ENCODE measurements at places on chromosomes 5 and 9.
A peak's percentile ranks its signal among the peaks of the same experiment; 100 is the strongest.

DNA sequence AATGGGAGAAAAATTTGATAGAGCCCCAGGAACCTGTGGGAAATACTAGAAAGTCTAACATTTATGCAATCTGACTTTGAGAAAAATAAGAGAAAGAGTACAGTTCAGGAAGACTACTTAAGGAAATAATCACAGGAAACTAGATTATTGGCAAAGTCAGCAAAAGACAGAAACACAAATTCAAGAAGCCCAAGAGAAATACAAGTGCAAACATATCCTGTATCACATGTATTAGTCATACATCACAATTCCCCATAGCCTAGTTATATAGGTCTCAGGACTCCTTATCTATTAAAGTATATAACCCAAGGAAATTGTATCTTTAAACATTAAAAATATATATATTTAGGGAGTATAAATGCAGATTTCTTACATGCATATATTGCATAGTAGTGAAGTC lies 100.8 kb downstream of the HOMER1 start:
- no peak for DNase-seq

DNA sequence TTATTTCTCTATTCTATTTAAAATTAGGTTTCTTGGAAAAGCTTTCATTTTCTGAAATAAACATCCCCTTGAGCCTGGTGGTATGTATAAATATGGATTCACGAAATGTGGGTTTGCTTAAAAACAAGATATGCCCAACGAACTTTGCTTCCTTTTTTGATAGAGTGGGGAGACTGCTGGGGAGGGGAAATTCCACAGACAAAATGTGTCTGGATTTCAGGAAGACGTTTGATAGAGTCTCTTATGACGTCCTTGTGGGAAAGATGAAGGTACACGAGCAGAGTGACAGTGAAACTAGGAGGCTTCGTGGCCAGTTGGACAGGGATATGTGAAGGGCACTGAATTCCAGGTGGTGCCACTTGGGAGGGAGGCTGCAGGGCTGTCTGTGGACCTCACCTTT lies 84.5 kb upstream of the RPS23 start:
- DNase-seq: no peak

- DNase-seq: no peak
Observed at GRCh38 chr9:125536776-125537175, 170.2 kb downstream of the MAPKAP1 start.

DNA sequence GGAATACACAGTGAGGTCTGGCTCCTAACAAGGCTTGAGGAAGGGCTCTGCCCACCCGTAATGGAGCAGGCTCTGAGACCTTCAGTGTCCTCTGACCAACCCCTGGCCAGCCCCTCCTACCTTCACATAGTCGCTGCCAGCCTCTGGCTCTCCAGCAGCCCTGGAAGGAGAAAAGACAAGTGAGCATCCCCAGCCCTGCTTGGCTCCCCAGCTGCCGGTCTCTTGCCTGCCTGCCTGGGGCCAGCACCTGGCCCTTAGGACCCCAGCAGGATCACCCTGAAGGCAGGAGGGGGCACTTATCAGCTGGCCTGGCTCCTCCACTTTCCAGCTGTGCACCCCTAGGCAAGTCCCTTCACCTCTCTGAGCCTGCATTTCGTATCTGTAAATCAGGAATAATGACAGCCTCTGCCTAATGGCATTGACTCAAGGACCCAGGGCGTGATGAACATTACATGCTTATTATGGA lies 16.9 kb downstream of the SH2D3C start:
- DNase-seq: no peak

- DNase-seq: no peak
Observed at GRCh38 chr5:154209591-154210081, 19.1 kb downstream of the GALNT10 start.

GRCh38 chr9:79705704-79706103 lies 133.9 kb downstream of the TLE4 start:
- no peak for DNase-seq

- DNase-seq: no peak
Observed at GRCh38 chr5:156380848-156381247, 53.9 kb downstream of the SGCD start.

DNA sequence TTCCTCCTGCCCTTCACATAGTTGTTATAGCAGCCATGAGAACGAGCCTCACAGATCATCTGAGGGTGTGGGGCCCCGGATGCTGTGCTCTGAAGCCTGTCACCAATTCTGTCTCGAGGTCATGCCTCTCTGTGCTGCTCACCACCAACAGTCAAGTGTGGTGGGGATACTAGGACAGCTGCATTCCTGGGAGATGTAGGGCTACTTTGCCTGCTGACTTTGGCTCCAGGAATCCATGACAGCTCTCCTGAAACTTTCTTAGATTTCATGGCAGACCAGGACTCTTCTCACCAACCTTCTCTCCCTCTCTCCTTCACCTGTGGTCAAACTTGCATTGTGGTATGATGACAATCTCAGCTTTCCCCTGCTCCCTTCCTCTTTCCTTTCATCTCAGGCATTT lies 395.9 kb downstream of the PSAT1 start:
- no peak for DNase-seq

- DNase-seq: no peak
Observed at GRCh38 chr5:1131191-1131621, 19.3 kb upstream of the SLC12A7 start.

GRCh38 chr9:98225015-98225442 lies 30.4 kb downstream of the TBC1D2 start:
- no peak for DNase-seq

- peak; percentile 73 for DNase-seq
Observed at GRCh38 chr9:128863647-128864046, 18.1 kb downstream of the KYAT1 start.

GRCh38 chr5:102119252-102119651 lies 176.8 kb downstream of the SLCO4C1 start:
- no peak for DNase-seq

DNA sequence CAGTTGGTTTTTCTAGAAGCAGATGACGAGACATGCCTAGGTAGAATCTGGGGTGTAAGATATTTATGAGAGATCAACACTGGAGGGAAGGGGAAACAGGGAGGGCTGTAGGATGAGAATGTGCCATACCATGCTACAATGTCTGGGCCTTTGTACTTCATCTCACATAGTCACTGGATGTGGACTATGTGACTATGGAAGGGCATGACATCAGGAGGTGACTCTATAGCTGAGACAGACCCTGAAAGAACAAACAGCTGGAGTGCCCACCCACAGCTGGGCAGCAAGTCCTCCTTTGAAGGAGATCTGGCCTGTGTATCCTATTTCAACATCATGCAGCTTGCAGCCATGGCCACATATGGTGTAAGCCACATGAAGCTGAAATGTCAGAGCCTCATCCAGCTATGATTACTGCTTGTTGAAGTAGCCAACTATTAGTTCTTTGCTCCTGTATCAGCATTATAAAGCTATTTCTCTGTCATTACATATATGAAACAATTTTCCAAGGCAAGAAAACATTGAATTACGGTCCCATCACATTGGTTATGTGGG lies 46.2 kb upstream of the KIF2A start:
- DNase-seq: no peak

- DNase-seq: no peak
Observed at GRCh38 chr5:53643445-53643844, 83.0 kb downstream of the NDUFS4 start.

DNA sequence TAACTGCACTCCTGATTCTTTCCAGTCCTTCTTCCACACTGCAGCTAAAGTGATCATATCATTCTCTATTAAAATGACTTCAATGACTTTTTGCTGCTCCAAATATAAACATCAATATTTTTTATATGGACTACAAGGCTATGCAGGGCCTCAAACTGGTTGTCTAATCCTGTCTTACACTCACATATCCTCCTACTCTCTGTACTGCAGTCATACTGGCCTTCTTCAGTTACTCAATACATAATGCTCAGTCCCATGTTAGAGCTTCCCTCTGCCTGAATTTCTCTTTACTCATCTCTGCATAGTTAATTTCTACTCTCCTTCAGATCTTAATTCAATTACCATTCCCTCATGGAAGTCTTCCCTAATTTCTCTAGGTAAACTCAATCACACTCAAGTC lies 3.4 kb downstream of the MEIKIN start:
- no peak for DNase-seq

DNA sequence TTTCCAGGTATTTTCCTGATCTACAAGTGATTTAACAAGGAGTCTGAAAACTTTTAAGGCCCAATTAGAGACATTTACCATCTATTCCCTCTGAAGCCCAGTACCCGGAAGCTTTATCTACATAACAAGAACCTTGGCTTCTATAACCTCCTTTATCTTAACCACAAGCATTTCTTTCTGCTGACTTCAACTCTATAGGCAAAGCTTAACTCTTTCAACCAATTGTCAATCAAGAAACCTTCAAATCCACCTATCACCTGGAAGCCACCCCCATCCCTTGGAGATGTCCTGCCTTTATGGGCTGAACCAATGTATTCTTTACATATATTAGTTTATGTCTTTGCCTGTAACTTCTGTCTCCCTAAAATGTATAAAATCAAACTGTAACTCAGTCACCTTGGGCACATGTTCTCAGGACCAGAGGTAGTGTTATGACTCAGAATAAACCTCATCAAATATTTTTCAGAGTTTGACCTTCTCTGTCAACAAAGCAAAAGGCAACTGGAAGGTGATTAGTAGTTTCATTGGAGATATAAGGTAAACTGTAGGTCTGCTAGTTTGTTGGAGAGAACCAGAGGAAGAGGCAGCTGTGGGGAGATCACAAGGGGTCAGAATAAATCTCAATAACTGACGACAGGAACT lies 13.0 kb upstream of the RIMOC1 start:
- no peak for DNase-seq

DNA sequence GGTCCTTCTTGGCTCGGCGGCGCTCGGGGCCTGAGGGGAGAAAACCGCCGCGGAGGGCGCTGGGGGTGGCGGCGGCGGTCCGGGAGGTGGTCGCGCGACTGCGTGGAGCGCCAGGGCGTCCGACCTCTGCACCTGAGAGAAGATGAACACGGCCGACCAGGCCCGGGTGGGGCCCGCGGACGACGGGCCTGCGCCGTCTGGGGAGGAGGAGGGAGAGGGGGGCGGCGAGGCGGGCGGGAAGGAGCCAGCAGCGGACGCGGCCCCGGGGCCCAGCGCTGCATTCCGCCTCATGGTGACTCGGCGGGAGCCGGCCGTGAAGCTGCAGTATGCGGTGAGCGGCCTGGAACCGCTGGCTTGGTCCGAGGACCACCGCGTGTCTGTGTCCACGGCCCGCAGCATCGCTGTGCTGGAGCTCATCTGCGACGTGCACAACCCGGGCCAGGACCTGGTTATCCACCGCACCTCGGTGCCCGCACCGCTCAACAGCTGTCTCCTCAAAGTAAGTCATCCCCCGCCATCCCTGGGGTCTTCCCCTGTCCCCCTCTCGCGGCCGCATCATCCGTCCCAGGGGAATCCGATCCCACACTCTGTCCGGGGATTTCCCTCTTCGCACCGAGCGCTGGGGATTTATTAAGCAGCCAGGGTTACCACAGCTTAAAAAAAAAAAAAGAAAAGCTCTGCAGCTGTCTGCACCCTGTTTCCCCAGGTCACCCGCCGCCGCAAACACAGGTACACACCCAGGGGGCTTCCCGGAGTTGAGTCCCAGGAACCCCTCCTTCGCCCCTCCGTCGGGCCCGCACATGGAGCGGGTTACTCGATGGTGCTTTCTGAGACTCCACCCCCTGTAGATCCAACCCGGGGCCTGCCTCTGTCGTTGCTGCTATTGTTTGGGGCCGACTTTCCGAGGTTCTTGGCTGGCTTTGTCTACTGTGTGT lies at the start of gene GTF3C4:
GTF3C4 (plus strand) TSS at position 8 of the 935 bp plus-strand sequence; CDS start at position 143, 135 bp downstream.
- peak; percentile 50 for DNase-seq

- no peak for DNase-seq
Observed at GRCh38 chr5:58330781-58331180, 129.1 kb downstream of the PLK2 start.

- no peak for DNase-seq
Observed at GRCh38 chr5:61735995-61736394, 403.9 kb downstream of the ZSWIM6 start.

DNA sequence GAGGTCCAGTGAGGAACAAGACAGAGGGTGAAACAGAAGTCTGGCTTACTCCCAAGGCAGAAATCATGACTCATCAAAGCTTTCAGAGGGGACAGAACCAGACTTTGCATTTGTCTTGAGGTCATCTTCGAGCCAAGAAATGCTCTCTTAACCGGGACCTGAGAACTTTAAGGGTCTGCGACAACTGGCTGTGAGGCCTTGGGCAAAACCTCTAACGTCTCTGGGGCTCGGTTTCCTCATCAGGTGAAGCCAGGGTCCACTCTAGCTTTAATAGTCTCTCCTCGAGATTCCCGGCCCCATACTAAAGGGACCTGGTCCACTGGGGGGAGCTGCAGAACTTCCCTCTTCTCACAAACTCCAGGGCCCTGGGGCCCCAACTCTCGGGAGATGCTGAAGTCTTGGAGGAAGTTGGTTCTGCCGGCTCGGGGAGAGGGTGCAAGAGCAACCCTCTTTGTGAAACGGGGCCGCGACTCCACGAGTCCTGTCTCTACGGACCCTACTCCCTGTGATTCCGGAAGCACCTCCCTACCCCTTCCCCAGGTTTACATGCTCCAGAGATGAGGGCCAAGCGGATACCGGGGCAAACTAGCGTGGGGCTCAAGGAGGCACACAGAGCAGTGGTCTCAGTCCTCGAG lies 2.6 kb downstream of the GLIS3 start:
- DNase-seq: peak; percentile 25

GRCh38 chr9:105656131-105656921 lies 5.9 kb upstream of the TAL2 start:
- peak; percentile 10 for DNase-seq

DNA sequence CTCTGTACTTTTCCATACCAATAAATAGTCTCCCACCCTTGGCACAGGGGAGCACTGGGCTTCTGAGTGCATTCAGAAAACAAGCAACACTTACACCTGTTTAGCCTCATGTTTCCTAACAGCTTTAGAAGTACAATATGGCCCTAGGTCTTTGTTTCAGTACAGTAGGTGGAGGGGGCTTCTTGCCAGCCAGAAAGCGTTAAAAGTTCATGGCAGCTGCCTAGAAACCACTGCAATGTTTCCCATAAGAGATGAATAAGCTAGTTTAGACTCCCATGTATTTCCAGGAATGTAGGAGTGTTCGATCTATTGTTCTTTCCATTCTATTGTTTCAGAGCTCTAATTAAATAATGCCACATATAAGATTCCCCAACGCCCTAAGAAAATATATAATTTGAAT lies 444.8 kb downstream of the ARHGEF28 start:
- DNase-seq: no peak

GRCh38 chr5:56202483-56202882 lies 30.6 kb downstream of the ANKRD55 start:
- DNase-seq: no peak

GRCh38 chr9:99057665-99058625 lies 47.0 kb upstream of the TGFBR1 start:
- DNase-seq: peak; percentile 64

DNA sequence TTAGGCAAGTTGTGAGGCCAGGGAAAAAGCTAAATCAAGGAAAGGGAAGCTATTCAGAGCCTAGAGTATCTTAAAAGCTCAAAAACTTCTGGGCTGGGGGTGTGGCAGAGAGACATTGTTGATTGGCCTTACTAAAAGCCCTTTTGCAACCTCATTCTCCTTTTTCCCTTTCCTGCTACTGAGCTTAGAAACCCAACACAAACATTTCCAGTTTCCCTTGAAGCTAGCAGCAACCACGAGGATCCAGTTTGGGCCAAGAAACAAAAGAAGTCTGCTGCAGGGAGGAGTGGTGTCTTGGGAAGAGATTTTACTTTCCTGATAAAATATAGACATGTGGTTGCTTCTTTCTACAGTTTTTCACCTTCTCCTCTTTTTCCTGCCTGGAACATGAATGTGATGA lies 135.5 kb upstream of the KLF9 start:
- DNase-seq: no peak
